ENCODE measurements at places on chromosomes 7 and 10.

GRCh38 chr7:77235276-77235675, 35.7 kb upstream of the FGL2 start:
- DNase-seq, result no peak

- DNase-seq, result no peak
Measured at GRCh38 chr10:101092881-101093354, 31.1 kb downstream of the KAZALD1 start.

DNA sequence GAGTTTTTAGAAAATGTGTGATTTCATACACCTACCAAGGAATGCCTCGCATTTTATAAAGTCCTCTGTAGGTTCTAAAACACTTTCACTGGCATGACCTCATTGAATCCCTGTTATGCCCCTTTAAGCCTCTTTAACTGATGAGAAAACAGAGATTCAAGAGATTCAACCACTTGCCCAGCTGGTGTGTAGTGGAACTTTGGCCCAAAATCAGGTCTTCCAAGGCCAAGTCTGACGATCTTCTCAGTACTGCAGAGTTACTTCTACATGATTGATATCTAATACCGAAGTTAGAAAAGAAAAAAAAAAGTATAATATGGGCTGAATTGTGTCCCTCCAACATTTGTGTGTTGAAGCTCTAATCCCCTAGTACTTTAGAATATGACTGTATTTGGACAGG, 202.0 kb downstream of the WDR11 start:
- no peak for DNase-seq

- DNase-seq, result no peak
Measured at GRCh38 chr10:124099604-124100003, 6.2 kb upstream of the CHST15 start.

- DNase-seq, result no peak
Measured at GRCh38 chr10:58064714-58065528, 202.8 kb downstream of the IPMK start.

DNA sequence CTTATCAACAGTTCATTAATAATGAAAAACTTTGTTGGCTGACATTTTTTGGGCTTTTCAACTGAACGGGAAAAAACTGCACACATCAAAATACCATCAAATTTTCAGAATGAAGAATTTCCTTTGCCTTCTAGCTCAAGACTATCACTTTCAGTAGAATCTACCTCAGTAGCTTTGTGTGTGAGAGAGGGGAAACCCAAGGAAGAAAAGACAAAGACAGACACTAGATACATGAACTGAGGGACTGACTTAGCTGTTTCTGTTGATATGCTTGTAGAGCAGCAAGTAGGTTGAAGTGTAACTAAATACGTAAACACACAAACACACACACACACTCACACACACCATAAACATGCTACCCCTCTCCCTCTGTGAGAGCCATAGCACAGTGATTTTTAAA, 257.1 kb downstream of the CDK14 start:
- no peak for DNase-seq

- no peak for DNase-seq
Measured at GRCh38 chr10:105827133-105827532, 1186.0 kb downstream of the SORCS3 start.

- no peak for DNase-seq
Measured at GRCh38 chr10:13732465-13732881, 145.7 kb downstream of the PRPF18 start.

DNA sequence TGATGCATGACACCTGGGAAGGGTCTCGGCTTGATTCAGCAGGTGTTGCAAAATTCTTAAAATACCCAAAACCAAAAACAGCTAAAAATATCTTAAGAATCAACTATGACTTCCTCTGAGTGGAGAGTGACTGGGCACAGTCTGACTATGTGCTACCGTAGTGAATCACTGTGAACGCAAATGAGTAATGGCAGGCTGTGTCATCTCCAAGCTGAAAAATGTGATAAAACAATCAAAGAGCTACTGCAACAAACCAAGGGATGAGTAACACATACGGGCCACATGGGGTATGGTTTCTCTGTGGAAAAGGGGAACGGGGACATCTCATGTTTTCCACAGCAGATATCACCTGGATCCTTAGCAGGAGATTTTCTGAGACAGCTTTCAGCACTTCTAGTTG, 127.5 kb downstream of the ABCA13 start:
- no peak for DNase-seq

GRCh38 chr7:83015916-83016315, 146.8 kb downstream of the PCLO start:
- DNase-seq, result no peak

- DNase-seq, result peak; percentile 57
Measured at GRCh38 chr10:24952143-24952706, at the start of gene PRTFDC1. Gene PRTFDC1, minus strand, starts transcription at chr10:24952606. Its CDS starts 31 bp downstream, at chr10:24952575.

DNA sequence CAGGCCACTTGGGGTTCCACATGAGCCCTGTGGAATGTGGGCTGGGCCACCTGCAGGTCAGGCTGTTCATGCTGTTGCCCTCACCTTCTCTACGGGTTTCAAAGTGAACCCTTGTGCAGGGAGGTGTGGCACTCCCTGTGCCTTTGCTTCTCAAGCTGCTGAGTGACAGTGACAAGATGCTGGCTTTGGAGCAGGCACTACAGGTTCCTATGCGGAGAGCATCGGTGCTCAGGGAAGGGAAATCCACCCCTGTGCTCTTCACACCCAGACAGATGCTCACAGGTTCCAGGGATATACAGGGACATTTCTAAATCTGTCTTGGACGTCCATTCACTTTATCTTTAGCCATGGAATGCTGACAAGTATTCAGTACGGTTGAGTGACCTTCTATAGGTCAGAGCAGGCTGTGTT, 1005.0 kb downstream of the LRMDA start:
- DNase-seq, result no peak

GRCh38 chr10:36504758-36505157, 620.6 kb upstream of the ANKRD30A start:
- no peak for DNase-seq

- DNase-seq, result no peak
Measured at GRCh38 chr7:24660546-24660945, 87.3 kb downstream of the PALS2 start.

DNA sequence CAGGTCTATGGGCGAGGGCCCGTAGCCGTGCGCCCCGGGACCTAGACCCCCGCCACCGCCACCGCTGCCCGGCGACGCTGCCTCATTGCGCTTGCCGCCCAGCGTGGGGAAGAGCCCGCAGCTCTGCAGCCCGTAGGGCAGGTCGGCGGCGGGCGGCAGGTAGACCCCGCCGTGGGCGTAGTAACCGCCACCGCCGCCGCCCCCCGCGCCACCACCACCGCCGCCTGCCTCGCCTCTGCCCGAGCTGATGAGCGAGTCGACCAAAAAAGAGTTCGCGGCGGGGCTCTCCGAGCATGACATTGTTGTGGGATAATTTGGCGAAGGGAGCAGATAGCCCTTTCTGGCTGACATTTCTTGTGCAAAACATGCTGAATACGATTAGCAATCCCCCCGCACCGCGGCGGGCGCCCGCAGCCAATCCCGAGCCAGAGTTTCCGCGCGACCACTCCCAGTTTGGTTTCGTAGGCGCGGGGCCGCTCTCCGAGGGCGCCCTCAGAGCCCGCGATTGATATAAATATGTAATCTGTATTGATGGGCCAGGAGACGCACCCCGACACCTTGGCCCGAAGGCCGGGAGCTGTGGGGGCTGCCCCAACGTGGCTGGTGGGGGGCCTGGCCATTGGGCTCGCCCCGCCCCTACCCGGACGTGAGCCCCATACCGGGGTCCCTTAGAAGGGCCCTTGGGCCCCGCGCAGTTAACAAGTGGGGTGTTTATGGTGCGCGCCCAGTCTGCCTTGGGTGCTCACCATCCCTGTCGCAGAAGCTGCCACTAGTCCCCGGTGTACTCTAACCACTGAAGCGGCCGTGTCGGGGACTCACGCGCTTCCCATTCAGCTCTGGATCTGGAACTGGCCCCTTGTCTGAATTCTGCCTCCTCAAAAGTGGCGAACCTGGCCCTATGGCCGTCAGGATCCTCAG, at the start of gene HOXA10:
Gene HOXA10 (minus strand): TSS at position 365 of the 918 bp plus-strand sequence. CDS start 14 bp downstream, at position 351.
- no peak for DNase-seq

DNA sequence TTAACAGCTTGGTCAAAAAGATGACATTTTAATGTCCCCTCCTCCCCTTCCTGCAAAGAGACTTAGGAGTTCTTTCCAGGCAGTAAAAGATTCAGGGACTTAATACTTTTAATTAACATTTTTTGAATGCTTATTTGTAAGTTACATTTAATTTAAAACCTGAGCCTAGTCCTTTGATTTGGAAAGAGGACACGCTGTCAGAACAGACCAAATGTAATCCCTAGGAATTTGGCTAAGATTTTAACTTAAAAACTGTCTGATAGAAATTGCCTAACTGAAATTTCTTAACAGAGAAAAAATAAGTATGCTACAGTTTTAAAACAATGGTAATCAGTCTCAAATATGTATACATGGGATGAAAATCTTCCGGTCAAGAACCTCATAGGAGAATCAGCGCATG, 98.5 kb downstream of the NRP1 start:
- DNase-seq, result no peak

- no peak for DNase-seq
Measured at GRCh38 chr7:42426163-42426562, 189.2 kb upstream of the GLI3 start.

DNA sequence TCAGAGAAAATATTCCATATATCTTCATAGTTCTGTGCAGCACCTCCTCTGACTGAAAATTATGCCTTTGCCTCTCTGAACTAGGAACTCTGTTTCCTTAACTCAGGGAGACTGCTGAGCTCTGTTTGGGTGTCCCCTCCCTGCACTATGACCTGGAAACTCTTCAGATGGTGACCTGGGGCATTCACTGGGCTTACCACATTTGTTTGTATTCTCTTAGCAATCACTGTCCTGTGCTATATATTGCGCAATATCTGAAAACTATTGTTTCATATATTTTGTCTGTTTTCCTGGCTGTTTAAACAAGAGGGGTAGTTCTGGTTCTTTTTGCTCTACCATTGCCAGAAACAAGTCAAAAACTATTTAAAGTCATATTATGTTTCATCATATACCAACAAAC, 181.8 kb upstream of the KIAA1217 start:
- no peak for DNase-seq

DNA sequence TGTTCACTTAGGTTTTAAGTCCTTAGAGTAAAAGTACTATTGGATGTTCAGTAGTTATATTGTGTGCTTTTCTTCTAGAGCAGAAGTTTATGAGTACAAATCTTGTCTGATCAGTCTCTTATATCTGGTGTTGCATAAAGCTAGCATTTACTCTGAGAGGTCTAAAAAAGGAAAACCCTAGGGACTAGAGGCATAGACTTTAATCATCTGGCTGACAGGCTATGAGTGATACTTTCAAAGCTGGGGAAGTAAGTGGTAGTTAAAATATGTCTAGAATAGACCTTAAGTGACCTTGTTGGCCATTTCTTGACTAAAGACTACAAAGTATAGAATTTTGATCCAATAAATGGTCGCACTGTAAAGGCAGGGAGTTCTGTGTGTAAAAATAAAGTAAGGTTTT, 32.9 kb upstream of the PHYHIPL start:
- no peak for DNase-seq

DNA sequence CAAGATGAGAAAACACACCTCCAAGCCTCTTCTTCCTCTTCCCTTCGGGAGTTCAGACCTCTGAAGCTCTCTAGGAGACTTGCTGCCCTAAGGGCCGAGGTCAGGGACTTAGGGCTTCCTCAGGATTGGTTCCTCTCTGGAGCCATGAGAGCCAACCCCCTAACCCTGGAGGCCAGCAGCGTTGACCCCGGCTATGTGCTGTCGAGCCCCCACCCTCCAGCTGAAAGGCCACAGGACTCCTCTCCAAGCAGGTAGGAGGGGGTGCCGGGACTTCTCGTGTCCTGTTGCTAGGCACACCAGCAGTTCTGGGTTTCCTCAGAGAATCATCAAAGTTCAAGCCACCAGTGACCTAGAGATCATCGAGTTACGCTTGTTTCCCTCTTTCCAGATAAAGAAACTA, 87.4 kb downstream of the ARHGAP22 start:
- no peak for DNase-seq

DNA sequence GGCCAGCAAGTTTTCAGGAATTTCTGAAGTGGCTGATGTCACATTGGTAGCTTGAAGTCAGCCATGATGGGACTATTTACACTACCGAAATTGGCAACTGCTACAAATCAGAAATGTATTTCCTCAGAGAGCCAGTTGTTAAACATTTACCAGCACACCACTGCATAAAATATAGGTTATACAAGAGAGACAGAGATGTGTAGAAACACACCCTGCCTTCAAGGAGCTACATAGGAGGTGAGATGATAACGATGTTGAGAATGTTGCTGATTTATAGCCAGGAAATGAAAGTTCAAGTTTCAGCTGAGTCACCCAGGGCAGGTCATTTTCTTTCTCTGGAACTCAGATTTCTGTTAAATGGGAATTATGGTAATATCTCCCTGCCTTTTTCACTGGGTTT, 46.0 kb upstream of the TCF7L2 start:
- DNase-seq, result no peak

- DNase-seq, result no peak
Measured at GRCh38 chr7:26157520-26158105, 5.6 kb downstream of the NFE2L3 start.

- DNase-seq, result peak; percentile 89
Measured at GRCh38 chr10:29266641-29267040, 22.2 kb upstream of the LYZL1 start.

- DNase-seq, result no peak
Measured at GRCh38 chr7:139767561-139767982, 10.2 kb downstream of the HIPK2 start.

DNA sequence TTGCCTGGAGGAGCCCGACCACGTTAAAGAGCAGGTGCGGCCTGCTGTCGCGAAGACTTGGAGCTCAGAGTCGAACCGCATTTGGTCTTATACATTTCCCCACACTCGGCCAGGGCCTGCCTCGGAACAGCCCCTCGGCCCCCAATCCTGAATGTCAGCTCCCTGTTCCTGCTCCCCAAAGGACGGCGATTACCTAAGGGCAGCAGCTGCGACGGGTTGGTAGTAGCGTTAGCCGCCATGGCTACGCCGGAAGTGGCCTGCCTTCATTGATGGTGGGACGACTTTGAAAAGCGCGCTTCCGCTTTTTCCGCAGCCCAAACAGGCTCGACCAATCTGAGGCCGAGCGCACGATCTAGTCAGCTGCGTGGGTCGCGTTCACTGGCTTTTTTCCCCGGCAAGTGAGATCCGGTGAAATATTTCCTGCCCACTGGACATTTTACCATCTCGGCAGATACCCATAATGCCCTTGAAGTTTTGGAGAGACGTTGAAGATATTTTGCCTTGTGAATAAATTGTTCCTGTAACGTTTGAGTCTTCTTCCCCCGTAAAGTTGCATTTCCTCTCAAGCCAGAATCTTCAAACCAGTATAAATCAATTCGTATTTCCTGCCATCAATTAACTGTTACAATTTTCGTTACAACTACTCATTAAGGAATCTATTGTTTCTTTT, at the start of gene LSM5:
Gene LSM5 (minus strand): TSS at position 254 of the 670 bp plus-strand sequence. CDS start 15 bp downstream, at position 239.
- DNase-seq, result peak; percentile 93

GRCh38 chr7:150448789-150449147, 1.7 kb upstream of the GIMAP8 start:
- DNase-seq, result peak; percentile 87

GRCh38 chr7:28638914-28639313, 226.6 kb downstream of the CREB5 start:
- DNase-seq, result no peak
